ENCODE measurements at places on chromosomes 1 and 21.

DNA sequence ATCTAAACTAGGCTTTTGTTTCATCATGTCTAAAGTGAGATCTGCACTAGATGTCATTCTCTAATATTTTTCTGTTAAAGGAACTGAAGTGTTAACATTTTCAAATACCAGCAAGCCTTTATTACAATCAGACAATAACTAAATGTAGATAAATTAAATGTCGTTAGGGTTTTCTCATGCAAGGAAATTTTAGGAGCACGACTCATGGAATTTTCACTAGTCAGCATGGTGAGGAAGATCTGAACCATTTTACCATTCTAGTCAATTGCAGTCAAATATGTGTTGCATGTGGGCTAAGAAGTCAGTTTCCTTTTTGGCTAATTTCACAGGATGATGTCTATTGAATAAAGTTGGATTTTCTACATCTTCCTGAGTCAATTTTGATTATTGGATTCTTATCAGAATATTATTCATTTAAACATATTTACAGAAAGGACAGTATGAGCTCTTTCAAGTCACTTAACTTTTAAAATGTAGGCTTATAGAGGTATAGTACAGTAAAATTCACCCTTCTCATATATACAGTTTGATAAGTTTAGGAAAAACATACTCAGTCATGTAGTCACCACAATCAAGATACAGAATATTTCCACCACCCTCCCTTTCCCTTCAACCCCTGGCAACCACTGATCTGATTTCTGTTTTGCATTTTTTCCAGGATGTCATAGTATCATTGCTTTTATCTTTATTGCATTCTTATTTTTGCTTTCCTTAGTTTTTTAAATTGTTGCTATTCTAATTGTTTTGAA lies 9.2 kb downstream of the GCSAML start:
- no peak for DNase-seq

DNA sequence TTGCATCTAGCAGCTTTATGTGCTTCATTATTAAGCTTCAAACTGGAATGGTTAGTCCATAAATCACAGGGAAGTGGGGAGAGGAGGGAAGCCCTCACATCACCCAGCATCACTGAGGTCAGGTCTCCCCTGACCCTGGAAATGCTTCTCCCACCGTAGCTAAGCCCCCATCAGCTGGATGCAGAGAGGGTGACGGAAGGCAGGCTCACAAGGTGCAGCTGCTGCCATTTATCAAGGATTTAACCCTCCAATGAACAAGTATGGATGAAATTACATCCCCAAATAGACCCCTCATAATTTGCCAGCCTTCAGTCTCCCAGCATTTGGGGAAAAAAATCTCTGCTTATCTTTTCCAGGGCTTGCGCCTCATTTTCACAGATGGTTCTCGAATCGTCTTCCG lies 60.8 kb downstream of the PGM1 start:
- no peak for DNase-seq

DNA sequence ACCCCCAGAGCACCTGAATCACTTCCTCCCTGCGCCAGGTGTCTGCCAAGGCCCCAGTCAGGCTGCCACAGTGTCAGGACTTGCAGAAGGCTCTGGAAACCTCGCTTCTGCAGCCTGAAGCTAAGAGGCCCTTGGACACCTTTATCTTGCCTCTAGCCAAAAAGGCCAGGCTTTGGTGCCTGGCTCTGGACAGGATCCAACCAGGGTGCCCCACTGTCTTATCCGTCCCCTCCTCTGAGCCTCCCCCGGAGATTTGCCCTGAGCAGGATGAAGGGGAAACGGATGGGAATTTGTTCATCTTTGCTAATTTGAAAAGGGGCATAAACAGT lies 12.8 kb upstream of the CLSTN1 start:
- DNase-seq, result no peak

DNA sequence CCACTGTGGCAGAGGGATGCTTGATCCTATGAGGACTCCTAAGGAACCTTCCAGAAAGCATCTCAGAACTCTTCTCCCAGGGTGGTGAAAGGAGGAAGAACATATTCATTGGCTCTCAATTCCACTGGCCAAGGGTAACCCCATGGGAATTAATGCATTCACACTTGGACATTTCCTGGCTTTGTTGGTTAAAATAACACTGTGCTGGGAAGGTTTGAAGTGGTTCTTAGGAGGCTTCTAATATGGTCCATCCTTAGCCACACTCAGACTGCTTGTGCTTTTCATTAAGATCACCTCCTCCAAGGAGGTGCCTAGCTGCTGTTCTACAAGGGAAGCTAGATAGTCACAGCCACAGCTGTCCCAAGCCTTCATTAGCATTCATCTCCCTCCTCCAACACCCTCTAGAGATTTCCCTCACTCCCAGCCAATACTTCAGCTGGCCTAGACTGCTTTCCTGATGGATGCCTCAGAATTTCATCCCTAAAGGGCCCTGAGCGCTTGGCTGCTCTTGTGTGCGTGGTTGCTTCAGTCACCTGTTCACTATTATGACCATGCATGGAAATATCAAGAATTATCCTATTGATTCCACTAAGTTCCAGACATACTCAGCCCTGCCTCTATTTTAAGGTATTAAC lies 544.4 kb downstream of the PLPP3 start:
- no peak for DNase-seq

DNA sequence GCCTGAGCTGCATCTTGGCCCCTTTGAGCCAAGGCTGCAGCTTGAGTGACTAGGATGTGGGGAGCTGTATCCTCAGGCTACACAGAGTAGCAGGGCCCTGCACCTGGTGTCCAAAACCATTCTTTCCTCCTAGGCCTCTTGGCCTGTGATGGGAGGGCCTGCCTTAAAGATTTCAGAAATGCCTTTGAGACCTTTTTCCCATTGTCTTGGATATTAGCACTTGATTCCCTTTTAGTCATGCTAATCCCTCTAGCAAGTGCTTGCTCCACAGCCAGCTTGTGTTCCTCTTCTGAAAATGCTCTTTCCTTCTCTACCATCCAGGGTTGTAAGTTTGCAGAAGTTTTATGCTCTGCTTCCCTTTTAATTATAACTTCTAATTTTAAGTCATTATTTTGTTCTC lies 21.7 kb upstream of the KIRREL1 start:
- no peak for DNase-seq

DNA sequence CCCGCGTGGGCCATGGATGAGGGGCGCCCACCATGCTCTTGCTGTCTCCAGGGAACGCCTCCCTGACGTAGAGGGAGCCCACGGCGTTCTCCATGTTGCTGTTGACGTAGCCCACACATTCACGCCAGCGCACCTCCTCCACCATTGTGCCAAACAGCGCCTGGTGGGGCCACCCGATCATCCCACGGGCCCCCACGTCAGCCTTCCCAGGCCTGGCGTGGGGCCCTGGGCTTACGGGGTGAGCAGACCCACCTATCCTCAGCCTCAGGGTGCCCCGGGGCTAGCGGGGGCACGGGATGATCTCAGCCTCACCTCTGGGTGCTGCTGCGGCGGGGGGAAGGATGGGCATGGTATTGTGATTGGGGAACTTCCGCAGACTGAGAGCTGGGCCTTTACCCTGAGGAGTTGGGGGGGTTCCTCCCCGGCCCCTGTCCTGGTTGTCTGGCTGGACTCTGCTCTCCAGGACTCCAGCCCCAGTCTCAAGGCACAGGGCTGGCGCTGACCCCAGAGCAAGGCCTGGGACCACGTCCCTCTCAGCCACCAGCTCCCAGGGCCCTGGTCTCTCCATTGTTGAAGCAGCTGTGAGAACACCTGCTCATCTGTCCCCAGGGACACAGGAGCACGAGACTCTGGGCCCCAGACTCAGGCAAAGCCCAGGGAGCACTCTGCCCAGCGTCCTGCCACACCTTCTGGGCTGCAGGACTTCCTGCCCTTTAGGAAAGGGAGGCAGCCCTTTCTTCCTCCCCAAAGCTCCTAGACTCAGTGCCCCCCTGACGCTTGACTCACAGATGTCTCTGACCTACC lies 10.2 kb downstream of the PRXL2B start:
- DNase-seq, result no peak

Data from cortex of kidney (tissue), 1 donor.